ENCODE measurements at places on chromosomes 4 and X.

DNA sequence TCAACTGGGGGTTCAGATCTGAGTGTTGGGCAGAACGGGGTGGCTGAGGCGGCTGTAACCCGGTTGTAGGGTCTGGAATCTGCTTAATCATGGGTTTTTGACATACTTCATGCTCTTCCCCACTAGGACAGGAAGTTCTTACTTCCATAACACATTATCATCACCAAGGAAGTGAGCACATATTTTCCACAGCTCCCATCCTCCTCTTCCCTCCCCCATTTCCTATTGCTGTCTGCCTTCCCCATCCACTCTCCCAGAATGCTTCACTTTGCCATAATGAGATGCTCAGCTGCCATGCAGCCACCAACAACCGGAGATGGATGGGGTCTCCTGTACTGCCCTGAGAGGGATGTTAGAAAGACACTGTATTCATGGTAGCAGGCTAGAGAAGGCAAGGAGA is 6.4 kb upstream of the DCUN1D4 start:
- no peak for DNase-seq

- no peak for DNase-seq
Observed at GRCh38 chrX:68355629-68355920, 77.7 kb downstream of the OPHN1 start.

DNA sequence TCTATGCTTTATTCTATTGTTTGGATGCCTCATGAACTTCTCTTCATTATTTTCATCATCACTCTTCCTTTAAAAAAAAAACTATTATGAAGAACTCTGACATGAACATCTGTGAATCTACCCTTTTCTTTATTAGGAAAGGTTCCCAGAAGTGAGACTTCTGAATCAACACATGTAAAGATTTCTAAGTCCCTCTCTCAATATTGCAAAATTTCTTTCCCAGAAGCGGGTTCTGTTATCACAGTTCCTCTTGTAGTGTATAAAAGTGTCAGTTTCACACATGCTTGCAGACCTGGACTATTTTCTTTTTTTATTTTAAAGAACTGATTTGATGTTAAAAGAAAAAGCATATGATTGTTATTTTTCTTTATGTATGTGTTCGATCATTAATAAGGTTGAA is 330.8 kb upstream of the KLF3 start:
- no peak for DNase-seq

DNA sequence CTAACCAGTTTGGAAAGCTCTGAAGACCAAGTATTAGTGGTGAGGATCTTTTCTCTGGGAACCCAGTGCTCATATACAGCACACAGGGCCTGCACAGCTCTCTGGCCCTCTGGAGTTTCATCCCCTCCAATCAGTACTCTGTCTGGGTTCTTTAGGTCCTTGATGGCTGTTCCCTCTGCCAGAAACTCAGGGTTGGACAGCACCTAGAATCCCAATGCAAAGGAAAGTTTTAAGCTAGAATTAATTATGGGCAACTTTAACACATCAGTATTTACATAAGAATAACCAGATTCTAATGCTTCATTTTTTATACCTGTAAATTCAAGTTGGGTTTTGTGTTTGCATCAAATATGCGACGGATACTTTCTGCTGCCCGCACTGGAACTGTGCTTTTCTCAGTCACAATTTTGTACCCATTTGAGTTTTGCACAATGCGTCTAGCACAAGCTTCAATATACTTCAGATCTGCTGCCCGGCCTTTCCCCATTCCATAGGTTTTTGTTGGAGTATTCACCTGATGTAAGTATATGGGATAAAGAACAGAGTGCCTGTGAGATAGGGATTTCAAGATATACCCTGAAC is 16.8 kb downstream of the UGDH start:
- DNase-seq: no peak

GRCh38 chrX:46278572-46278971 is 266.6 kb downstream of the ZNF674 start:
- DNase-seq: no peak

DNA sequence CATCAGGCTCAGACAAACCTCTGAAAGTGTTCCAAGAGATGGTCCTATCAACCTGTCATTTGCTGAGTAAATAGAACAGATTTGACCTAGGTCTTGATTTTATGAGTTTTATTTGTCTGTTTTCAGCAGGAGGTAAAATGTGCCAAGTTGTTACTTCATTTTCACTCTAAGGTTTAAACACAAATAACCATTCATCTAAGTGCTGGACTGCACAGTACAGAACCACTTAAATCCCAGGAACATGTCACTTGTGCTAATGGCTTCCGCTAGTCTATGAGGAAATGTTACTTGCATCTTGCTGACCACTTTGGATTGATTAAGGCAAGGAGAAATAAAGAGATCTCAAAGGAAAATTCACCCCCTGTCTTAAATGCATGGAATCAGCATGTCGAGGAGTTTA is 660.7 kb downstream of the SMARCA1 start:
- no peak for DNase-seq

DNA sequence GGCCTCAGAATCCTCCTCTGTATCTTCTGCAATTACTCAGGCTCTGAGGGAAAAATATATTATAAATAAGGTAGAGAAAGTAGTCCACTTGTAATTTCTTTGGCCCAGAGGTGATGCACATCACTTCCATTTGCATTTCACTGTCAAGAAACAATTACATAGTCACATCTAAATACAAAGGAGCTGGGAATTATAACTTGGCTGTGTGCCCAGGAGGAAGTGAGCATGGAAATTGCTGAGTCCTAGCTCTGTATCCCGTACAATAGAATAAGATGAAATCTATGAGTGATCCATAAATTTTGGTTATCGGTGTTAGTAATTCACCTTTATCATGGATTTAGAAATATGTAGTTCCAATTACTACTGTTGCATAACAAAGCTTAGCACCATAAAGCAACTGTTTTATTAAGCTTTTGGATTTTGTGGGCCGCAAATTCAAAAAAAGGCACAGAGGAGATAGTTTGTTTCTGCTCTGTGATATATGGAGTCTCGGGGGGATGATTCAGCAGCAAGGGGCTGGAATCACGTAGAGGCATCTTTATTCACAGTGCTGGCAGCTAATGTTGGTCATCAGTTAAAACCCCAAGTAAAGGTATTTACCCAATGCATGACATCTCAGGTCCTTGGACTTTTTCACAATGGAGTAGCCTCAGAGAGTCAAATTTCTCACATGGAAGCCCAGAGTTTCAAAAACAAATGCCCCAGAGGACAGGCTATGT is 241.4 kb upstream of the GALNT7 start:
- no peak for DNase-seq

- no peak for DNase-seq
Observed at GRCh38 chr4:151315212-151315886, 10.1 kb downstream of the SH3D19 start.

DNA sequence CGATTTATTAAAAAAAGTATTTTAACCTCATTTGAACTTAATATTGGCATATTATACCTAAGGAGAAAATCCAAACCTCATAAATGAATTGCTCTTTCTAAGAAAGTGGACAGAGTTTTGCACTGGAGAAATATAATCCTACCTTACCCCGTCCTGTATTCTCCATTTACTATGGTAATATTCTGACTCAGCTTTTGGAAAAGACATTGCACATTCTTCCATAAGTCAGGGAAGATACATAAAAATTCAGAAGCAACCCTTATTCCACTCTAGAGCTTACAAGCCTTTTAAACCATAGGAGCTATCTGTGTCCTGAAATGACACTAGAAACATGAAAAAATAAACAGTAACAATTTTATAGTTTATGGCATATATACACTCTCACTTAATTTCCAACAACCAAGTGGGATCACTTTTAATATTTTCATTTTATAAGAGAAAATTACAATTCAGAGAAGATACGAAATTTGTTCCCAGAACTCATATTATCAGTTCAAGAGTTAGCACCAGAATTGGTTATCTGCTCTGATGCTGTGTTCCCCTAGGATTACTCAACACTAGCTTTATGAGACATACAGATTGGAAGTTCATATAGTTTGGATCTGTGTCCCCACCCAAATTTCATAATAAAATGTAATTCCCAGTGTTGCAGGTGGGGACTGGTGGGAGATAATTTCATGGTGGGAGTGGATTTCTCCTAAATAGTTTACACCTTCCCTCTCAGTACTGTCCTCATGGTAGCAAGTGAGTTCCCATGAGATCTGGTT is 359.4 kb downstream of the ARAP2 start:
- DNase-seq: no peak

GRCh38 chrX:79477691-79478090 is 110.6 kb upstream of the ITM2A start:
- no peak for DNase-seq

DNA sequence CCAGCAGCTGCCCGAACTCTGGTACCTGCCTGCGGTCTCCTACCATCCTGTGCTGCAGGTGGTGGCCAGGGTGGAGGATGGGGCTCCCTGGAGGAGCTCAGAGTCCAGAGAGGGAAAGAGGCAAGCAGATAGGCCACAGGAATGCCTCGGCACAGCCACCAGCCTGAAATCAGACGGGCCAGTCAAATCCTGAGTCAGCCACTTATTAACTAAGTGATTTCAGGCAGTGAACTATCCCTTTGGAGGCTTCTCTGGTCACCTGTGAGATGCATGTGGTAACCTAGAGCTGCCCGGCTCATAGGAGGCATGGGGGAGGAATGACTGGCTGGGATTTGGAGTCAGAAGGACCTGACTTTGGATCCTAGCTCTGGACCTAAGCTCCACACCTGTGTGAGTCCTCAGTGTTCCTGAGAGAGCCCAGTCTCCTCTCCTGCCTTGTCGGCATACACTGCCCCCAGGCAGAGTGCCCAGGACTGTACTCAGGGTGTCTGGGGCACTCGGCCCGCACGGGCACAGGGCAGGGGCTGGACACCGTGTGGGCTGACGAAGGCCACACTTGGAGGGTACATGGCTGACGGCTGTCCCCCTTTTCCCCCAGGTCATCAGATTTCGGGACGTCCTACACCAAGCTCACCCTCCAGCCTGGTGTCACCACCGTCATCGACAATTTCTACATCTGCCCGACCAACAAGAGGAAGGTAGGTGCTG is 96.4 kb upstream of the PSAPL1 start:
- DNase-seq: no peak

GRCh38 chr4:20532116-20532790 is 168.0 kb upstream of the PACRGL start:
- DNase-seq: no peak

DNA sequence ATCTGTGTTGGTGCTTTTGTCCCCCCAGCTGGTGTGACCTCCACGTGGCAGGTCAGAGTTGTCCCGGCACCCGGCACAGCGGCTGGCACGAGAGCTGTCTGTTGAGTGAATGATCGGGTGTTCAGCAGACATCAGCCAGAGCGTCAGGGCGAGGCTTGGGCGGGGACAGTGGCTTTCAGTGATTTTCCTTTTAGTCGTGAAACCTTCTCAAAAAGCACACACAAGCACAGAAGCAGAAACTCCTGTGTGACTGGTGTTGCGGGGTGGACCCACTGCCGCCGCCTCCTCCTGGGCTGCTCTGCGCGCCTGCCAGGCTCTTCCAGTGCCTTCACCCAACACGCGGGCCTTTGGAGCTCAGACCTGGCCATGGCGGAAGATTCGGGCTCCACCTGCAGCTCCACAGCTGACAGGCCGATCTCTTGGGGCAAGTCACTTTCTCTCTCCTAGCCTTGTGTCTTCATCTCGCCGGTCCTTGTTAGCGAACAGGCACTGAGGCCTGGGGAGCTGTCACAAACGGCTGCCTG is 51.4 kb upstream of the HGFAC start:
- DNase-seq: no peak

DNA sequence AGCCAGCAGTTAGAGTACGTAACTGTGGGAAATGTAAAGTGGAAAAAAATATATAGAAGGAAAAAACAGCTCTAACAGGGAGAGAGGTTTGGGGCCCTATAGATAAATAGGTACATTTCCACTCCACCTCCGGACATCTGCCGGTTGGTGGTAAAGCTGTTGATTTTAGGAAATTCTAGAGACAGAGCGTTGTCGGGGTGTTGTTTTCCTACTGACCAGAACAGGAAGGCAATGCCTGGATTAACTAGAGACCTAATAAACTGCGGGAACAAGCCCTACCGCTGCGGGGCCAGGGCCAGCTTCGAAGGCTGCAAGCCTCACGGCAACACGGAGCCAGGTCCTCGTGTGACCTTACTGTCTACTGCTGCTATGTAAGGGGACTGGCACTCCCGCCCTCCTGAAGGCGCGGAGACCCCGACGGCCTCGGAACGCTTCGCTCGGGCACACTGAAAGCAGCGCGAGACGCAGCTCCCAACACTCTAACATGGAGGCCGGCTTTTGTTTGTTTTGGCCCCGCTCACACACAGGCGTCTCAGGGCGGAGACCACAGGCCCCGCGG is 702 bp upstream of the CDKN2AIP start:
- DNase-seq: peak; percentile 15

DNA sequence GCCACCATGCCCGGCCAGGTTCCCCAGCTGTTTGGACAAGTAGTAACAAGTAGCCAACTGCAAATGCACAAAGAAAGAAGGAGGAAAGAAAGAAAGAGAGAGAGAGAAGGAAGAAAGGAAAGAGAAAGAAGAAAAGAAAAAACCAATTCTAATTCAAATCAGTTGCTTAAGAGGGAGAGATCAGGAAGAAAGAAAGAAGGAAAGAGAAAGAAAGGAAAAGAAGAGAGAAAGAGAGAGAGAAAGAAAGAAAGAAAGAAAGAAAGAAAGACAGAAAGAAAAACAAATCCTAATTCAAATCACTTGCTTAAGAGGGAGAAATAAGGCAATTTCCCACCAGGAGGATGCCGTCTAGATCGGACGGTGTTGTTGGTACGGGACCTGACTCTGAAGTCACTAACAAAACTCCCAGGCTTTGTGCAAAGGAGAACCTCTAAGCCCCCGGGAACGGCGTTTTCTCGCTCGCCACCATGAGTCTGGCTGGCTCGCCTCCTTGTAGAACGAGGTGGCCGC is 95.5 kb upstream of the PPP2R3B start:
- DNase-seq: no peak

GRCh38 chr4:9999956-10000561 is 21.2 kb downstream of the SLC2A9 start:
- DNase-seq: no peak

DNA sequence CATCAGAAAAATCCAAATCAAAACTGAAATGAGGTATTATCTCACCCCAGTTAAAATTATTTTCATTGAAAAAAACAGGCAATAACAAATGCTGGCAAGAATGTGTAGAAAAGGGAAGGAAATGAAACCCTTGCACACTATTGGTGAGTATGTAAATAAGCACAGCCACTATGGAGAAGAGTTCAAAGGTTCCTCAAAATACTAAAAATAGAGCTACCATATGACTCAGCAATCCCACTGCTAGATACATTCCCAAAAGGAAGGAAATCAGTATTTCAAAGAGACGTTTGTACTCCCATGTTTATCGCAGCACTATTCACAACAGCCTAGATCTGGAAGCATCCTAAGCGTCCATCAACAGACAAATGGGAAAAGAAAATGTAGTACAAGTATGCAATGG is 932.4 kb downstream of the PCDH18 start:
- no peak for DNase-seq
